ENCODE measurements at places on chromosomes 11 and 22.

GRCh38 chr11:69342588-69343330, 48.8 kb downstream of the MYEOV start:
- no peak for DNase-seq

DNA sequence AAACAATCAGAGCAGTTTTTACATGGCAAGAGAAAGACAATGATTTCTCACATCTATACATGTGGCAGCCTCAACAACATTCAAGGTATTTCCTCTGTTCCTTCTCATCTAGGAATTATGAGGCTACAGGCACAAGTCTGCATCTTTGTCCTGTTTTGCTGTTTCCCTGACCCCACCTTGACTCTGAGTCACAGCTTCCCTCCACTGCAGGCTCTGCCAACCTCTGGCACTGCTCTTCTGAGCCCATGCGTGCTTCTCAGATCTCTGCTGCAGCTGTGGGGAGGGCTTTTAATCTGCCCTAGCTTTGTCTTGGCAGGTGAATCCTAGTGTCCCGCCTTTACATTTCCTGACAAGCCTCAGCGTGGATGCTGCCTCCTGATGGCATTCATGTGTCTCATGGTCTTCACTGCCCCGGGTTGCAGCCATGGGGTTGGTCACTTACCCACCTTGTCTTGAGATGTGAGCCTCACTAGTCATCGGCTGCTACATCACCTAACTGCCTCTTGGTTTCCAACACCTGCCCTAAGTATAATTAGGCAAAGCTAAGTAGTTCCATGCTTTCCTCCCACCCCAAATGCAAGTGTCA, 578.5 kb downstream of the TBC1D22A start:
- no peak for DNase-seq

DNA sequence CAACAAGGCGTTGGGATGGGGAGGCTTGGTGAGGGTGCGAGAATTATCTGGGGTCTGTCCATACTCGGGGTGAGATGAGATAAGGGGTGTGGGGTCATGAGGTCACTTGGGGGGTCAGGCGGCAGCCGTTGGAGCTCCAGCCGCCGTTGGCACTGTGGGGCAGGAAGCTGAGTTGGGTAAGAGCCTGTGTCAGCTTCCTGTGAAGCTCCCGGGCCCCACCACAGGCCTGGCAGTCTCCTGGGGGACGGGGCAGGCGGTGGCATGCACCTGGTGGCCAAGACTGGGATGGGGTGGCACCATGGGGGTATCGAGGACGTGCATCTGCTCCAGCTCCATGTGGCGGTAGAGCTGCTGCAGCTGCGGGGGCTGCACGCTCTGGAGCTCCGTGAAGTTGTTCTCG, 7.1 kb upstream of the MYBPC3 start:
- peak; percentile 24 for DNase-seq

GRCh38 chr22:29855611-29856181, 17.6 kb upstream of the ASCC2 start:
- DNase-seq, result no peak

GRCh38 chr11:16412525-16413172, 56.3 kb upstream of the SOX6 start:
- DNase-seq, result no peak

DNA sequence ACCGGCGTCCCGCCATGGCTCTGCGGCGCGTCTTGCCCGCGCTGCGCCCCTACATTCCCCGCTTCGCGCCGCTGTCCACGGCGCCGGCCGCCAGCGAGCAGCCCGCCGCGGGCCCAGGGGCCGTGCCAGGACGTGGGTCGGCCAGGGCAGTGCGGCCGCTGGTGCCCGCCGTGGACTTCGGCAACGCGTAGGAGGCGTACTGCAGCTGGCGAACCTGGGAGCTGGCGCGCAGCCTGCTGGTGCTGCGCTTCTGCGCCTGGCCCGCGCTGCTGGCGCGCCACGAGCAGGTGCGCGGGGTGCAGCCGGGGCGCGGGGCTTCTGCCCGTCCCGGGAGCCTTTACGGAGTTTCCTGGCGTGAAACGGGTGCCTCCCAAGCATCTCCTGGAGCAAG, 20.1 kb downstream of the DGCR6L start:
- no peak for DNase-seq

DNA sequence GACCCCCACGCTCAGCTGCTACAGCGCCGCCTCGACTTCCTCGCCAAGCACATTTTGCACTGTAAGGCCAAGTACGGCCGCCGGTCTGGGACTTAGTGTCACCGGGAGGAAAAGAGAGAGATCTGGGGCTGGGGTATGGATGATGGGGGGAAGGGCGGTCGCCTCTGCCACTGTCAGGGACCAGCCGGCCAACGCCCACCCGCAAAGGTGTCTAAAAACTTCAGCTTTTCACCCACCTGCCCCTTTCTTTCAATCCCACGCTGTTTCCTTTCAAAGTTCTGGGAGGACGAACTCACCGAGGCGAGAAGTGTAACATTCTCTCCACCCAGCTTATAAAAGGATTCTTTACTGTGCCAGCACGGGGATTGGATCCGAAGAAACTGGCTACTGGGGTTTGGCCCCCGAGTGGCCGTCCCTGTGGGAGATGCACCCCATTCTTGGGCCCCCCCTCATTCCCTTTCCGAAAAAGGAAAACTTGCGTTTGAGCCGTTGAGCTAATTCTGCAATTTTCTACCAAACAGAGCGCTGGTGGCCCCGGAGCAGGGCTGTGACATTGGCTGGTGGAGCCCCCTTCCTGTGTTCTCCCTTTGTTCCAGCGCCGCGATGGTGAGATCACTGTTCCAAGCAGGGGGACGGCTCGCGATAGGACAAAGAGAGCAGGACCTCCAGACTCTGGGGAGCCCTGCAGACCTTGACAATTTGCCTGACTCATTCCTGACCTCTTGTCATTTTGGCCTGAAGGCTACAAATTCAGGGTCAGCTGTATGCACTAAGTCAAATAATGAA, 1.8 kb downstream of the FJX1 start:
- DNase-seq, result no peak

GRCh38 chr11:65500387-65501185, 1.7 kb downstream of the MALAT1 start:
- peak; percentile 63 for DNase-seq

GRCh38 chr11:76641905-76642304, 28.6 kb downstream of the LRRC32 start:
- DNase-seq, result no peak

GRCh38 chr11:9016916-9017642, 13.3 kb upstream of the NRIP3 start:
- no peak for DNase-seq

DNA sequence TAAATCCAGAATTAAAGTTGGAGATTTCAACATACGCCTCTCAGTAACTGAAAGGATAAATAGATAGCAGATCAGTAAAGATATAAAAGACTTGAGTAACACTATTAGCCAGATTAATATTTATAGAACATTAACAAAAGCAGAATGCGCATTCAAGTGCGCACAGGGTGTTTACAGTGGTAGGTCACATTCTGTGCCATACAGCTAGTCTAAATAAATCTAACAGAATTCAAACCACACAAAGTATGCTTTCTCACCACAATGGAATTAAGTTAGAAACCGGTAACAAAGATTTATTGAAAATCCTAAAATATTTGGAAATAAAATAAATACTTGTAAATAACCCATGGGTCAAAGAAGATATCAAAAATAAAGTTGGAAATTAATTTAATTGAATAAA, 341.0 kb downstream of the DYNC2H1 start:
- no peak for DNase-seq

GRCh38 chr11:66118847-66119246, 48.8 kb downstream of the PACS1 start:
- DNase-seq, result no peak

- no peak for DNase-seq
These were observed 110.9 kb downstream of the SWAP70 start for GRCh38 chr11:9774591-9775397.

- DNase-seq, result no peak
These were observed 2.8 kb downstream of the CREBZF start for GRCh38 chr11:85661972-85662664.

DNA sequence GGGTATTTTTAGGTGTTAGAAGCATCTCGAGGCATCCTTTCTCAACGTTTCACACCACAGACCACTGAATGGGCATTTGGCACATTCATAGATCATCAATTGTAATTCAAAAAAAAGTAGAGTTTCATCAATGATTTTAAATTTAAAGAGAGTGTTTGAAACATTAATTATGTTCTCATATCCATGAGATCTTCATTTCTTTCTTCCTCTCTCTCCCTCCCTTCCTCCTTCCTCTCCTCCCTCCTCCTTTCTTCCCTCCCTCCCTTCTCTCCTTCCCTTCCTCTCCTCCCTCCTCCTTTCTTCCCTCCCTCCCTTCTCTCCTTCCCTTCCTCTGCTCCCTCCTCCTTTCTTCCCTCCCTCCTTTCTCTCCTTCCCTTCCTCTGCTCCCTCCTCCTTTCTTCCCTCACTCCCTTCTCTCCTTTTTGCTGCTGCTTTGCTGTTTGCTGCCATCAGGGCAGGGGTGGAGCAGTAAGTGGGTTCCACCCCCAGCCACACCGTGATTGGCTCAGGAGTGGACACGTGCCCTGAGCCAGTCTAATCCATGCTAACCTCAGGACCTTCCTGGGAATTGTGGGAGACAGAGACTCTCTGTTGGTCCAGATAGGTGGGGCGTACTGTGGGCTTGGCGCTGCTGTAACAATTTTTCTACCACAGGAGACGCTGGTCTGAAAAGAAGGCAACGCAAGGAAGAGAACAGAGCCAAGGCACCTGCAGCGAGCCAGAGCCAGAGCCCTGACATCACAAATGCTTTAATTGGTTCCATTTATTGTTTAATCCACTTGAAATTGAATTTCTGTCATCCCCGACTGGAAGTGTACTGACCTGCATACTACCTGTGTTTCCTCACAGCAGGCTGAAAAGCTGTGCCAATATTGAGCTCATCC, 33.7 kb upstream of the APOBEC3A start:
- DNase-seq, result no peak

DNA sequence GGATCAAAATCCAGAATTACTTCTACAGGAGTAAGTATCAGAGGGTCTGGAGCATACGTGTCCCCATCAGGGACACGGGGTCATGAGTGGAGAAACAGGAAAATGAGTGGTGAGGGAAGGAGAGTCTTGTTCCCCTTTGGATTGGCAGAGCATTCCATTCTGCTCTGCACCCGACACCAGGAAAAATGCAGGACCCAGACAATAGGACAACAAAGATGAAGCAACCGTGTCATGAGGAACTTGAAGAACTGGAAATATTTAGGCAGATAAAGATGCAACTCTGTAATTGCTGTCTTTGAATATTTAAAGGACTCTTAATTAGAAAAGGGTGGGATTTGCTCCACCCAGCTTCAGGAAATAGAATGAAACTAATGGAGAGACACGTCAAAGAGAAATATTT, 89.0 kb upstream of the BLID start:
- no peak for DNase-seq

DNA sequence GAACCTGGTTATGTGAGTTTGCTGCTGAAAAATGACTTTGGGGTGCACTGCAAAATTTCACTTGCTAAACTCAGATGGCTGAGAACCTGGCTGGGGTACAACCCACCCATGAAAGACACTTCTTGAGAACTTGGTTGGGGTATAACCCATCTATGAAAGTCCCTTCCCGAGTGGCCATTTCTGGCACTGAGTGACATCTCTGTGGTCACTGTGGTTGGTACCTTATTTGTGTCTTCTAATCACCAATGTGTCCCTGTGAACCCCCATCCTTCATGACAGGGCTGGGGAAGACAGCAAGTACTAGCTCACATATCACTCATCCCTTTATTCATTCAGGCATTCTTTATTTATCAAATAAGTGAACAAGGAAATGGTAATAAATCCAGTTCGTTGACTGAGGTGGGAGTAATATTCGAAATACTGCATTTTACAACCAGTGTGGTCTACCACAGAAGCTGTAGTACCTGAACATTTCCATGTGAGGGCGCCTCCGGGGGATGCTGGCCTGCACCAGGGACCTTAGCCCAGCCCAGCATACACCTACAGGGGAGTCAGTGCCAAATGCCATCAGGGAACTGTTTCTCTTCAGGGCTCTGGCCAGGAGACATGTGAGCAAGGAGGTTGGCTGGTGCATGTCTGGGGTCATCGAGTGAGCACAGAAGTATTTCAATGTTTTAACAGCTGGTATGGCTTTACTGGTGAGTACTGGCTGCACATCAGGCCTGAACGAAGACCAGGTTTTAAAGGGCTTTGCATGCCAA, 122.1 kb downstream of the CSNK2A3 start:
- peak; percentile 18 for DNase-seq

GRCh38 chr22:17258015-17258787, 39.0 kb upstream of the ADA2 start:
- peak; percentile 92 for DNase-seq

DNA sequence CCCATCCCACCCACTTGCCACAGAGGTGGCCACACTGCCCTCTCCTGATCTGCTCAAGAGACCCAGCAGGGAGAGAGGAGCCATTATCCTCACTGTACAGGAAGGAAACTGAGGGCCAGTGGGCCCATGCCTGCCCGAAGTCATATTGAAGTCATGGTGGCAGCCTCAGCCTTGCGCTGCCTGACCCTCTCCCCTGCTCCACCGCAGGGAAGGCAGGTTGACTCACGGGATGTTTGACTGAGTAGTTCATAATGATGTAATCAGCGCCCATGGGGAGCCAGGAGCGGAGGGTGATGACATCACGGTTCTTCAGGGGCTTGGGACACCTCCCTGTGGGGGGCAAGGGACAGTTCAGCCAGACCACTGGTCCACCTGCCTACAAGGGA, 6.1 kb upstream of the ARAP1 start:
- no peak for DNase-seq

- no peak for DNase-seq
These were observed 257.8 kb upstream of the LUZP2 start for GRCh38 chr11:24238771-24239645.

DNA sequence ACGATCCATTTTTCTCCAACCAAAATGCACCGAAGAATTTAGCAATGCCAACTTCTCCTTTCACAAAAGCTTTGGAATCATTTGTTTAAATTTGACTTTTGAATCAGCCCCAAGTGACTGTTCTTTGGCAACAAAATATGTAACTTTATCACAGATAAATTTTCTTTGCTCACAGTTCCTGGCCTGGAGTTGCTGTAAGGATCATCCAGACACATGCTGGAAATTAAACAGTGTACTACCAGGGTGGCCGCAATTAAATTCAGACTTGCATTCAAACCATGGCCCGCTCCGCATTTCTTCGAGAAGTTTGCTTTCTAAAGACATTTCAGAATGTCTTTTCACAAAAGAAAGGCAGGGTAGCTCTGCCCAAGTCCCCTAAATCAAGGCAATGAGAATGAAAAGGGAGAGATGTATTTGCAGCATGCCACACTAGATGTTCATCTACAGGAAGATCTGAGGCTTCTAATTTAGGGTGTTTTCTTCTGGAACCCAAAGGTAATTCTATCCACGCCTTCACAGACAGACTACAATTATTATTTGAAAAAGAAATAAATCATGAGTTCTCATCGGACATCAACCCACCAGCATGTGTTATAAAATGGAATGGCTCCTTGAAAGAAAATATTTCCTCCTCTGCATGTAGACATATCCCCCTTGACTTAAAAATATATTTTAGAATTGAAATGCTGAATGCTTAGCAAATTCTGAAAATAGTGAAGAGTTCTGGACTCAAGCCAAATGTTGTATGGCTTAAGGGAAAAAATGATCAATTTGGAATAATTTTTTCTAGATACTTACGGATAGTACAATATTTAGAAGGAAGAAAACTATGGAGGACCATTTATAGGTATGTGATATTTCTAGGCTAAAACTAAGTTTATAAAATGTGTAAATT, 189.7 kb upstream of the BLID start:
- no peak for DNase-seq

- no peak for DNase-seq
These were observed 278 bp downstream of the ROM1 start for GRCh38 chr11:62613291-62613778.
